ENCODE measurements at places on chromosomes 11 and 22.

DNA sequence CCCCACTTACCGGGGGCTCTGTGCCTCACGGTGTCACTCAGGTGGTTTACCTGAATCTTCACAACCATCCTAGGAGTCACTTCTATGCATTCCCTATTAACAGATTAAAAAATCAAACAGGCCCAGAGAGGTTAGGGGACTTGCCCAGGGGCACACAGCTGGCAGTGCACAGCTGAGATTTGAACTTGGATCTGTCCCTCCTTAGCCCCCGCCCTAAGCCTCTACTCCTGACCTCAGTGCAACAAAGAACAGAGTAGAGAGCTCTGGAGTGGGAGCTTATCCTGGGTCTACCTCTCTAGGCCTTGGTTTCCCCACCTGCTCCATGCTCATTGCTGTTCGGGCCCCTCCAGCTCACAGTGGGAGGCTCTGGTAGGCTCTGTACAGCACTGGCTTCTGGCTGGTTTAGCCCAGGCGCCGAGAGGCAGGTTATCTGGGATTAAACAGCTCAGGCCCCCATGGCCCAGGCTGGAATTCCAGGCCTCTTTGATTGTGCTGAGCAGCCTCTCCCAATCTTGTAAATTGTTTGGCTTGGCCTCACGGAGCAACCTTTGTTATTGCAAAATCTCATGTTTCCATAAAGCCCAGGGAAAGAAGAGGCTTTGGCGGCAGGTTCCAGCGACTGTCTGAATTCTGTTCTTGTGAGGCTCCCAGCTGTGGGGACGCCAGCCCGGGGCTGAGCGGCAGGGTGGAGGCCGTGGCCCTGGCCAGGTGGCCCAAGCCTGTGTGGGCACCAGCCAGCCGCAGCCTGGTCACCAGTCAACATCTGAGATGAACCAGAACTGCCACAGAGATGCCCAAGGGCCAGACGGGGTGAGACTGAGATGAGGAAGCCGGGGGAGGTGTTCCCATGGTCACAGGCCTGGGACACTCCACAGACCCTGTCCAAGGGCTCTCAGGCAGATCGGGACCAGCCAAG is 28.9 kb upstream of the SHISAL1 start:
- H3K36me3 ChIP-seq: no peaks in the 10 kb centered on the region
- no peak for DNase-seq
- H3K27me3 ChIP-seq: no peaks in the 10 kb centered on the region

DNA sequence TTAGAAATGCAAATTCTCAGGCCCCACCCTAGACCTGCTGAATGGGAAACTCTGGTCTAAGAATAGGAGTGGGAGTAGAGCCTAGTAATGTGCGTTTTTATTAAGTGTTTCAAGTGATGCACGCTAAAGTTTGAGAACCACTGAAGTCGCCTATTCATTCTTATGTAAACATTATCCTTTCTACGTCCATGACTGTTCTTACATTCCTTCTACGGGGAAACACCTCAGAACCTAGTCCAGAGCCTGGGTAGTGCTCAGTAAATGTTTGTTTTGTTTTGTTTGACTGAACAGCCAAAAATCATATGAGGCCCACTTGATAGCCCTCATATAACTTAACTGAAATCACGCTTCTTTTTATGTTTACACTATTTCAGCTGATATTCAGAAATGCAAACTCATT is 29.8 kb downstream of the VSIG10L2 start:
- DNase-seq: no peak
- H3K4me3 ChIP-seq: no peak overlapping the region
- no peak overlapping the region for H3K27ac ChIP-seq
- H3K36me3 ChIP-seq: no peaks in the 10 kb centered on the region

GRCh38 chr22:45159652-45160462 is 3.9 kb upstream of the NUP50 start:
- DNase-seq: no peak
- peaks cover 10% of the 10 kb centered on the region for H3K4me1 ChIP-seq
- H3K27me3 ChIP-seq: no peaks in the 10 kb centered on the region
- H3K4me3 ChIP-seq: no peak overlapping the region
- H3K27ac ChIP-seq: peak overlapping the region; percentile 86
- H3K36me3 ChIP-seq: no peaks in the 10 kb centered on the region

DNA sequence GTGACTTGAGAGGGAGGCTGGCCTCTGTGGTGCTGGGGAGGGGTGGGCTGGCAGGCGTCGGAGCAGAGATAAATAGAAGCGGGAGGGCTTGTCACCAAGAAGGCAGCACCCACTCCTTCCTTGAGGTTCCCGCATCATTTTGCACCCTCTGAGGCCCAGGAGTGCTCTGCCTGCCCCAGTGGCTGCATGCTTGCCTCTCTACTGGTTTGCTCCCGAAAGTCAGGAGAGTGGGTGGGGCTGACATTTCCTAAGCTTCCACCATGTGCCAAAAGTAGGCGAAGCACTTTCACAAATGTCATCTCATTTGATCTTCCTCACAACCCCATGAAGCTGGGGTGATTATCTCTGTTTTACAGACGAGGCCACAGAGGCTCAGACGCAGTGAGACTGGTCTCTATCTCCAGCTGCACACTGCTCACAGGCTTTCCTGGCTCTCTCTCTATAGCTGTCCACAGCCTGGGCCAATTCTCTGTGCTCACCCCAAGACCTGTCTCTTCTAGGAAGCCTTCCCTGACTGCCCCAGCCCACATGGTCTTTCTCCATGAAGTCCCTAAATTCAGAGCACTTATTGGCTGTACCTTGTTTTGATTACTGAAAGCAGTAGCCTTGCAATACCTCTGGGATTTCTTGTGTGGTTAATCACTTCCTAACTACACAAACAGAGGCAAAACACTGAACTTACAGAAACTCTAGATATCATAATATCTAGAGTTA is 2.6 kb upstream of the UCP3 start:
- H3K4me1 ChIP-seq: peaks cover 5% of the 10 kb centered on the region
- H3K27ac ChIP-seq: no peak overlapping the region
- no peak overlapping the region for H3K4me3 ChIP-seq
- H3K36me3 ChIP-seq: no peaks in the 10 kb centered on the region

- no peaks in the 10 kb centered on the region for H3K4me1 ChIP-seq
- H3K27ac ChIP-seq: no peak overlapping the region
- H3K4me3 ChIP-seq: no peak overlapping the region
- H3K27me3 ChIP-seq: no peaks in the 10 kb centered on the region
- no peaks in the 10 kb centered on the region for H3K36me3 ChIP-seq
- no peak for DNase-seq
Measured at GRCh38 chr11:2816523-2816922, 69.1 kb downstream of the CDKN1C start.

- H3K4me3 ChIP-seq: no peak overlapping the region
- no peaks in the 10 kb centered on the region for H3K4me1 ChIP-seq
- DNase-seq: no peak
- no peaks in the 10 kb centered on the region for H3K36me3 ChIP-seq
Measured at GRCh38 chr11:44988111-44988510, 37.4 kb upstream of the TP53I11 start.

DNA sequence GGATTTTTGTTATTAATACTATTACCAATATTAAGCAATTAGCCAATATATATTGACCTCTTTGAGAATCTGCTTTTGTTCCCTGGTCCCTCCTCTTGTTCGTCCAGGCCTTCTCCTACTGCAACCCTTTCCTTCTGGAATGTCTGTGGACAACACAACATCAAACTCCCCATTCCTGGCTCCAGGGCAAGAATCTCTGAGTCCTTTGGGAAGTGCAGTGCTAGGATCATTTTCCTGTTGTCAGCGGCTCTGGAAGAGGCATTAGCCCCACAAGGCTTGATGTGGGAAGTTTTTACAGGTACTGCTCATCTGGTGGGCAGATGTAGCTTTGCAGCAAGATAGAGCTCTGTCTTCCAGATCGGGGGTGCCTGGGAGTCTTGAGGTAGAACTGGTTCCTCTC is 74.3 kb downstream of the RPUSD4 start:
- no peaks in the 10 kb centered on the region for H3K27me3 ChIP-seq
- no peak overlapping the region for H3K4me3 ChIP-seq
- no peak overlapping the region for H3K27ac ChIP-seq
- H3K36me3 ChIP-seq: no peaks in the 10 kb centered on the region
- no peak for DNase-seq

GRCh38 chr11:64851831-64852351 is 7.4 kb upstream of the CDC42BPG start:
- H3K27ac ChIP-seq: no peak overlapping the region
- no peaks in the 10 kb centered on the region for H3K27me3 ChIP-seq
- peaks cover 3% of the 10 kb centered on the region for H3K36me3 ChIP-seq
- H3K4me1 ChIP-seq: peaks cover 12% of the 10 kb centered on the region
- no peak for DNase-seq
- H3K4me3 ChIP-seq: no peak overlapping the region

GRCh38 chr22:28761449-28761755 is 11.1 kb upstream of the CCDC117 start:
- no peaks in the 10 kb centered on the region for H3K27me3 ChIP-seq
- DNase-seq: no peak
- H3K36me3 ChIP-seq: no peaks in the 10 kb centered on the region

GRCh38 chr11:95599959-95600586 is 189.5 kb downstream of the FAM76B start:
- no peak for DNase-seq
- no peaks in the 10 kb centered on the region for H3K4me1 ChIP-seq
- no peaks in the 10 kb centered on the region for H3K27me3 ChIP-seq
- no peak overlapping the region for H3K4me3 ChIP-seq
- H3K27ac ChIP-seq: no peak overlapping the region

DNA sequence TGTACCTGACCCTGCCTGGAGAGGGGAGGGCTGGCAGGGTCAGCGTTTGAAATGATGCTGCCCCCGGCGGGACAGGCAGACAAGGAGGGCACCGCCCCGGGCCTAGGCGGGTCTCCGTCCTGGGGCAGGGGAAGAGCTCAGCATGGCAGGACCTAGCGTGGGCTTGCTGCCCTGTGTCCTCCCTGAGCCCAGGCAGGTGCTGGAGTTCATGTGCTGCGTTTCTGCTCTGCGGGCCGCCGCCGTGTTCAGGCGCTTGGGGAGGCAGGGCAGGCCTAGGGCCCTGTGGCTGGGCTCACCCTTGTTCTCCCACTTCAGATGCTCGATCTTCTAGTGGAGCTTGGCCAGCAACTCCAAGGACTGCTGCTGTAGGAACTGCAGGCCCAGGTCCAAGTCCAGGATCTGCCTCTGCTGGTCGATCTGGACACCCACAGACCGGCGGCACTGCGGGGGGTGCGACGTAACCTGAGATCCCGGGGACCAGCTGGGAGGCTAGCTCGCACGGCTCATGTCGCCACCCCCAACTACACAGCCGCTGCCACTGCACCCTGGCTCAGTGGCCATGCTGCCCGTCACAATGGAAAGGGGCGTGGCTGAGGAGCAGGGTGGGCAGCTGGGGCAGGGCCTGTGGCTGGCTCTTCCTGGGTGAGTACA is 84.4 kb downstream of the MED15 start:
- no peaks in the 10 kb centered on the region for H3K27me3 ChIP-seq
- no peak overlapping the region for H3K27ac ChIP-seq
- H3K36me3 ChIP-seq: peaks cover 2% of the 10 kb centered on the region
- no peak for DNase-seq
- no peaks in the 10 kb centered on the region for H3K4me1 ChIP-seq
- no peak overlapping the region for H3K4me3 ChIP-seq

DNA sequence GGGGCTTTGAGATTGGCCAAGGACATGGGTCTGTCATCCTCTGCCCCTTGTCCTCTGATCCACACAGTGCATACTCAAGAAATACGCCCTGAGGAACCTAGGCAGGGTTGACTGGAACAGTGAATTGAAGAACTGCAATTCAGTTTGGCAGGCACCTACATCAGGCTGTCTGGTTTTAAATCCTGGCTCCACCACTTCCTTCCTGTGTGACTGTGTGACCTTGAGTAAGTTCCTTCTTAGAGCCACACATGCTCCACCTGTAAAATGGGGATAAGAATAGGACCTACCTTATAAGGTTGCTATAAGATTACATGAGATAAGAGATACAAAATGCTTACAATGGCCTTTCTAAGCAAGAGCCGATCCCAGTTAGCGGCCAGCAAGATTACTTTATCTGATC is 15.8 kb upstream of the TCF20 start:
- no peak overlapping the region for H3K27ac ChIP-seq
- peaks cover 10% of the 10 kb centered on the region for H3K4me1 ChIP-seq
- no peaks in the 10 kb centered on the region for H3K27me3 ChIP-seq

DNA sequence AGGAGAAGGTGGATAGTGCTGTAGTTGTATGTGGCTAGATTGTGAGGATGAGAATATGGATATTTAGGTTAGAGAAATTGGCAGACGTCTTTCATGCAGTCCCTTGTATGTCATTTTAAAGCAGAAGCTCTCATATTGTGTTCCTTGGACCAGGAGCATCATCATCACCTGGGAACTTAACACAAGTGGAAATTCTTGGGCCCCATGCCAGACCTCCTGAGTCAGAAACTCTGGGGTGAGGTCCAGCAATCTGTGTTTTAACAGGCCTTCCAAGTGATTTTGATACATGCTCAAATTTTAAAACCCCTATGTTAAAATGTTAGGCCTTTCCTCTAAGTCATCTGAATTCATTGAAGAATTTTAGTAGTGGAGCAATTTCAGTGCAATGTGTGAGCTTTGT is 34.8 kb downstream of the JHY start:
- no peaks in the 10 kb centered on the region for H3K36me3 ChIP-seq
- no peak for DNase-seq
- H3K4me3 ChIP-seq: no peak overlapping the region
- H3K27me3 ChIP-seq: peaks cover 3% of the 10 kb centered on the region
- no peak overlapping the region for H3K27ac ChIP-seq

DNA sequence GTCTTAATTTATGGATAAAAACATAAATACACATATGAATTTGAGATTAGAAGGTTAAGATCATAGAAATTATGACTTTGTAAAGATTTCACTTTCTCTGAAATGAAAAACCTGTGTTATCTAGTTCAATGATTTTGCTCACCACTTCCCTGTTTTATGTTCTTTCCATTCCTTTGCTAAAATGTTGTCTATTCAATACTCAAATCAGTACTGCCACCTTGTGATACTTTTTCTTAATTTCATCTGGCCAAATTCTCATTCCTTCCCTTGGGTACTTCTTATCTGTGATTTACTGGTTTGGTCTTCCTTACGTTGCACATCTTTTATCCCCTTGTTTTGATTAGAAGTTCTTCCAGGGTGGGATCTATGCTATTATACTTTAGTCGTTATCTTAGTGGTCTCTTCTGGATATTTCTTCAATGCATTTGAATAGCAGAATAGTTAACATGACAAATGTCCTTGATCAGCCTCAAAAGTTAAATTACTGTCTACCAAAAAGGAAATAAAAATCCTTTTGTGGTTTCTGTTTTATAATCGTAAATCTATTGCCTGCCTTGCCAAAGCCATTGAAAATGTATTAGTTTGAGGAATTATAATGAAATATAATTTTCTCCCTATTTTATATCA is 197.0 kb downstream of the PGR start:
- H3K36me3 ChIP-seq: no peaks in the 10 kb centered on the region
- H3K27ac ChIP-seq: no peak overlapping the region
- no peak for DNase-seq
- no peaks in the 10 kb centered on the region for H3K27me3 ChIP-seq

- H3K4me1 ChIP-seq: no peaks in the 10 kb centered on the region
- no peaks in the 10 kb centered on the region for H3K27me3 ChIP-seq
- no peak for DNase-seq
- H3K36me3 ChIP-seq: no peaks in the 10 kb centered on the region
- H3K4me3 ChIP-seq: peak overlapping the region; percentile 18
Measured at GRCh38 chr22:42431401-42432019, 693 bp downstream of the NFAM1 start.

Measured in liver (tissue), 10 donors.